Fibroblast of villous mesenchyme (primary cell): ENCODE measurements at places on chromosomes 12 and 14. TPM values are rescaled to one million over a fixed set of nuclear protein-coding genes. Genes with fewer than 3 reads are reported as not detected.

The ADCY4 gene
- total RNA-seq = 4.2 and 18.1 TPM in 2 replicates

The EMP1 gene
- 52.2 and 75.6 TPM in 2 replicates for total RNA-seq

The PDZRN4 gene
- total RNA-seq = not detected in 2 replicates

DNA sequence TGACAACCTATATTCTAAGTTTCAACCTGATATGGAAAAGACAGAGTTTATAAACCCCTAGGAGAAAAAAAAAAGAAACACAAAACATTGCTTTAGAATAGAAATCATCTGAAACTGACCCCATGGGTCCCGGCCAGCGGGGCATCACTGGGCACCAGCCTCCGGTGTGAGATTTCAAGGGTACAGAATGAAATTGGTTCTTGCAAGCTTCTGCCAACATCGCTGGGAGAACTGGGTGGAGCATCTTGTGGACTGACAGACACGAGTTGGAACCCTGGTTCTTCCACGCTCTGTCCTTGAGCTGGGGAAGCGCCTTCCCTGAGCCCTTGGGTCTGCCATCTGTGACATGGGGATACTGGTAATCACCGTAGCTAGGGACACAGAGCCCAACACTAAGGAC, 173.6 kb downstream of the PHETA1 start:
- DNase-seq = no peak
